ENCODE measurements at places on chromosomes 2 and 18. TPM values are rescaled to one million over a fixed set of nuclear protein-coding genes. Genes with fewer than 3 reads are reported as not detected.
A peak's percentile ranks its signal among the peaks of the same experiment; 100 is the strongest.

GRCh38 chr2:130371723-130372054, 15.8 kb downstream of the PTPN18 start:
- H3K27ac ChIP-seq = peak overlapping the region; percentile 35
- no peak for DNase-seq
- peak overlapping the region; percentile 56 for H3K4me3 ChIP-seq
- no peaks in the 10 kb centered on the region for H3K27me3 ChIP-seq

DNA sequence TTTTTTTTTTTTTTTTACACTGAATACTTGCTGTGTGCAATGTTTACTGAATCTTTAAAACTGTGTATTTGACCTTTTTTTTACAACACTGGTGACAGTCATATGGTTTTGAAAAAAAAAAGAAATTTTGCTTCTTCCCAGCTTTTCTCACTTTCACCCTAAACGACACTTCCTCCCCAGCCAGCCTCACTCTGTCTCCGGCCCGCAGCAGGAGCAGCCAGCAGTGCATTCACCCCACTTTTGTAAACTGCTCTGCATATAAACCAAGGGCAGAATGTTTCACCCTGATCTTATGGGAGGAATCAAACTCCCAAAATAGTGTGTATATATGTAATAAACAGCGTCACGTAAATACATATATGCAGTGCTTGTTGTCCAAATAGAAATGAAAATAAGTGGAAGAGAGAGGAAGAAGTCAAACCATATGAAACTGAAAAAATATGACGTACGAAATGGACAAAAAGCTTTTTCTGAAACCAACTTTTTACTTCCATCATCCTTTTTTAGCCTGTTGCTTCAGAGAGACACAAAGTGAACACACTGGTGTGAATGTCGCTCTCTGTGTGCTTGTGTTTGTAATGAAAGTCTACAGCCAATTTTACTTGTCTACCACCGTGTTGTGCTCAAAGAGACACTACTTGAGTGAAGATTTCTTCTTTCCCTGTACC, 54.2 kb downstream of the ZCCHC2 start:
- H3K4me1 ChIP-seq = no peaks in the 10 kb centered on the region
- no peak overlapping the region for H3K27ac ChIP-seq
- H3K4me3 ChIP-seq = no peak overlapping the region
- no peaks in the 10 kb centered on the region for H3K27me3 ChIP-seq
- H3K36me3 ChIP-seq = peaks cover 28% of the 10 kb centered on the region

DNA sequence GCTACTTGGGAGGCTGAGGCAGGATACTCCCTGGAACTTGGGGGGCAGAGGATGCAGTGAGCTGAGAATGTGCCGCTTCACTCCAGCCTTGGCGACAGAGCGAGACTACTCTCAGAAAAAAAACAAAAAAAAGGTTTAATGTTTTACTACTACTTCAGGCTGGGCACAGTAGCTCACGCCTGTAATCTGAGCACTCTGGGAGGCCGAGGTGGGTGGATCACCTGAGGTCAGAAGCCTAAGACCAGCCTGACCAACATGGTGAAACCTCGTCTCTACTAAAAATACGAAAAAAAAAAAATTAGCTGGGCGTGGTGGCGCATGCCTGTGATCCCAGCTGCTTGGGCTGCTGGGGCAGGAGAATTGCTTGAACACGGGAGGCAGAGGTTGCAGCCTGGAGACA, 75.7 kb upstream of the ATIC start:
- no peak overlapping the region for H3K27ac ChIP-seq
- no peaks in the 10 kb centered on the region for H3K36me3 ChIP-seq
- no peak for DNase-seq
- H3K27me3 ChIP-seq = no peaks in the 10 kb centered on the region

DNA sequence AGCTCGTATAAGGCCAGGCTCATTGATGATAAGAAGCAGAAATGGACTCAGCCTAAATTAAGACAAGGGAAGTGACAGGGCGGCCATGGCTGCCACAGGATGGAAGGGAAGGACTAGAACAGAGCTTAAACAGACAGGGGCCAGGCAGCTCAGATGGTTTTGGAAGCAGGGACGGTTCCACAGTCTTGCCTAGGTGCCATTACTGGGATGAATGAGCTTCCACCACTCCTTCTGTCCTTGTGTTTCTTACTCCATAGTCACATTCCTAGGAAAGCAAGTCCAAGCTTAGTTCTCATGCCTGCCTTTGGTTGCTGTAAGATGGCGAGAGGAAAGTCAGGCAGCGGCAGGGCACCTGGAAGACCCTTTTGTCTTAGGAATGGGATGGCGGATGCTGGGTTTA, 11.9 kb downstream of the GNLY start:
- H3K27me3 ChIP-seq = no peaks in the 10 kb centered on the region
- no peak overlapping the region for H3K4me3 ChIP-seq
- H3K4me1 ChIP-seq = peaks cover 62% of the 10 kb centered on the region
- peak overlapping the region; percentile 91 for H3K27ac ChIP-seq
- DNase-seq = no peak

DNA sequence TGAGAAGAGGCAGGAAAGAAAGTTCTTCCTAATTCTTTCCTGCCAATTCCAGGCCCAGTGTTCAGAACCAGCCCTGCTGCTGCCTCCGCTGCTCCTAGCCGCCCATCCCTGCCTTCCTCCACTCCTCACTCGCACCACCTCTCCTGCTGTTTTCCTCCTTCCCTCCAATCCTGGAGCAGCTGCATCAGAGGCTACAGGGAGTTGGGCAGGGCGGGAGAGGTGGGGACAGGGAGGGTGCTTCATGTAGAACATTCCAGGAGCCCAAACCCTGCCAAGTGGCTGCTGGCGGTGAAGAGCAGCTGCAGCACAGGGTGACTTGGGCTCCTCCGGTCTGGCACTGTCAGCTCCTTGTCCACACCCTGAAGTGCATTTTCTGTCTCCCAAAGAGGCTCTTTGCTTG, 176.3 kb downstream of the TNS1 start:
- no peak overlapping the region for H3K27ac ChIP-seq
- no peak for DNase-seq
- H3K4me1 ChIP-seq = no peaks in the 10 kb centered on the region

DNA sequence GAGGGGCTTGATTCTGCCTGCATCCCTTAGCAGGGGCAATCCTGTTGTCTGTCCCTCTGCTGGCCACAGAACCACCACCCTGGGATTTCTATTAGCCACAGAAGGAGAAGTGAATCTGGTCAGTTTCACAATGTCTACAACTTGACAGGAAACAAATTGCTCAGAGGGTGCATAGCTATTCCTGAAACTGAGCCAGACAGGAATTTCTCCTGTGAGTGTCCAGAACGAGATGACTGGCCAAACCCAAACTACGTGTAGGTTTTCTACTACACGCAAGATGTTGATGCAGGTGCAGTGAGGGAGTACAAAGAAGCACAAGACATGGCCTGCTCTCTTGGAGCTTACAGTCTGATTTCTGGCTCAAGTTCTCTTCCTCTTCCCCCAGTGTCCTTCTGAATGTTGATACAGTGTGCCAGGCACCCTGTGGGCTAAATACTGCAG, 201.9 kb downstream of the CLIP4 start:
- H3K36me3 ChIP-seq = no peaks in the 10 kb centered on the region
- H3K4me1 ChIP-seq = no peaks in the 10 kb centered on the region
- H3K27ac ChIP-seq = no peak overlapping the region
- no peak for DNase-seq

GRCh38 chr2:97657986-97658690, 5.7 kb downstream of the ACTR1B start:
- H3K27ac ChIP-seq = no peak overlapping the region
- H3K4me3 ChIP-seq = no peak overlapping the region
- no peaks in the 10 kb centered on the region for H3K27me3 ChIP-seq
- no peak for DNase-seq
- no peaks in the 10 kb centered on the region for H3K36me3 ChIP-seq
- H3K4me1 ChIP-seq = peaks cover 11% of the 10 kb centered on the region

CFAP65 gene
- not detected for total RNA-seq

COL6A3 gene
- total RNA-seq = 20.9 TPM

SLC8A1 gene
- total RNA-seq = 12.1 TPM

MYCN gene
- 0.32 TPM for total RNA-seq

KATNAL2 gene
- 2.9 TPM for total RNA-seq

TMEM198 gene
- 1.2 TPM for total RNA-seq

All from right lobe of liver (tissue), 6 donors.